ENCODE measurements at places on chromosomes 6 and 20.

- DNase-seq, result no peak
Measured at GRCh38 chr20:22106308-22106938, 401.0 kb downstream of the PAX1 start.

DNA sequence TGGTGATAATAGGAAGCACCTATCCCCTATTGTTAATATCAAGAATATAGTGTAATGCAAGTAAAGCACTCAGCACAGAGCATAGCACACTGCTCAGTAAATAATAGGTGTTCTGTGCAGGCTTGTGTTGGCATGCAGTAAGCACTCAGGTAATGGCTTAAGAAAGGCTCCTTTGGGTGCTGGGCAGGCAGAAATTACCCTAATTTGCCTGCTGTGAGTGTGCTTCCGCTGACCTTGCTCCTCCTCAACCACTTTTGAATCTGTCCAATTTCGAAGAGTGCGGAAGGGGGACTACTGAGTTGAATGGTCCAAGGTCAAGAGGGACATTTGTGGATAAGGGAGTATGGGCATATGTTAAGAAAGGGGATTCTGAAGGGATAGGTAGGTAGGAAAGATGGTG lies 15.4 kb downstream of the SRSF3 start:
- no peak for DNase-seq

- no peak for DNase-seq
Measured at GRCh38 chr20:50257860-50258259, 67.2 kb downstream of the CEBPB start.

DNA sequence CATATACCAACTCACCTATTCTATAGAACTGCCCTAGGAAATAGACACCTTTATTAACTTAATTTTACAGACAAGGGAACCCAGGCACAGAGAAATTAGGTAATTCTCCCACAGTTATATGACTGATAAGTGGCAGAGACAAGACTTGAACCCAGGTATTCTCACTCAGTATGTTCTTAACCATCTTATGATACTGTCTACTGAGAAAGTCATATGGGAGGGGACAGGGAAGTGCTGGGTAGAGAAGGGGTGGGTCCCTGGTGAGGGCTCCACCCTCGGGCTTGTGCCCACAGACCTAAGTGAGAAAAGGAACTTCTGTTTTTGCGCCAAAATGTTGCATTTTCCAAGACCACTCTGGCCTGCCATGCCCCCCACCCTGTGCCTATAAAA lies 123.5 kb downstream of the RNF144B start:
- no peak for DNase-seq

DNA sequence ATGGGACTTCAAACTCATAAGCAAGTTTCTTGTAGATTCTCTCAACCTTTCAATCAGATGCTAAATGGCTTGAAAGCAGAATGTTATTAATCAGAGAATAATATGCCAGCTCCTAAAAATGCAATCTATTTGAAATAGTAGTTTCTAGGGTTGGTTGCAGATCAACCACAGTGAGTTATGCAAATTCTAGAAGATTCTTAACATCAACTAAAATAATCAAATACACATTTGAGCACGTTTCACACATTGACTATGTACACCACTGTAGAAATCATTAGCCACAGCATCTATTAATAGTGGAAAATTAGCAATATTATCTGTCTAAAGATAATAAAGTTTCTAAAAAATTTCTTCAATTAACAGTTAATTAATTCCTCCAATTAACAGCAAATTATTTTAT lies 141.9 kb upstream of the GJE1 start:
- no peak for DNase-seq

- no peak for DNase-seq
Measured at GRCh38 chr6:124870611-124871459, 91.4 kb upstream of the RNF217 start.

GRCh38 chr20:33441142-33441955 lies 2.2 kb downstream of the SNTA1 start:
- no peak for DNase-seq

GRCh38 chr6:165685302-165685701 lies 22.3 kb upstream of the PDE10A start:
- no peak for DNase-seq

- DNase-seq, result no peak
Measured at GRCh38 chr20:42492290-42492689, 697.4 kb downstream of the PTPRT start.

DNA sequence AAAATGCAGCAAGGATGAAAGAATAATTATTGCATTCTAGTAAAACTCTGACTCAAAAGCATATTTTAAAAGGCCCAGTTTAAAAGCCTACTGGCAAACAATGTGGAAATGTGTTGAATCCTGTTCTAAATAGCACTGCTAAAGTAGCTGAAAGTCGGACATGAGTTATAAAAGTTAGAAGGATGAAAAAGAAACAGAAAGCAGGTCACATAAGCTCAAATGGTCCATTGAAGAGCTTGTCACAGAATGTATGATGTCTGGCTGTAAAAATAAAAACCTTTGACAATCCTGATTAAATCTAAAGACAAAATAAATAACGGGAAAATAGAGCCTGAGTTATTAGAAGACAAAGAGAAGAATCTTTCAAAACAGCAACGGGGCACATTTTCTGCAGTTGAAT lies 218.6 kb upstream of the UFL1 start:
- DNase-seq, result no peak

GRCh38 chr20:41081276-41081814 lies 52.7 kb downstream of the TOP1 start:
- DNase-seq, result no peak

GRCh38 chr6:18053555-18054445 lies 66.4 kb upstream of the KIF13A start:
- DNase-seq, result no peak

- no peak for DNase-seq
Measured at GRCh38 chr20:2756056-2756611, 44.3 kb downstream of the CPXM1 start.

- DNase-seq, result peak; percentile 47
Measured at GRCh38 chr20:62914436-62914835, 11.9 kb downstream of the DIDO1 start.

GRCh38 chr6:125198398-125198937 lies 44.9 kb downstream of the TPD52L1 start:
- DNase-seq, result no peak

DNA sequence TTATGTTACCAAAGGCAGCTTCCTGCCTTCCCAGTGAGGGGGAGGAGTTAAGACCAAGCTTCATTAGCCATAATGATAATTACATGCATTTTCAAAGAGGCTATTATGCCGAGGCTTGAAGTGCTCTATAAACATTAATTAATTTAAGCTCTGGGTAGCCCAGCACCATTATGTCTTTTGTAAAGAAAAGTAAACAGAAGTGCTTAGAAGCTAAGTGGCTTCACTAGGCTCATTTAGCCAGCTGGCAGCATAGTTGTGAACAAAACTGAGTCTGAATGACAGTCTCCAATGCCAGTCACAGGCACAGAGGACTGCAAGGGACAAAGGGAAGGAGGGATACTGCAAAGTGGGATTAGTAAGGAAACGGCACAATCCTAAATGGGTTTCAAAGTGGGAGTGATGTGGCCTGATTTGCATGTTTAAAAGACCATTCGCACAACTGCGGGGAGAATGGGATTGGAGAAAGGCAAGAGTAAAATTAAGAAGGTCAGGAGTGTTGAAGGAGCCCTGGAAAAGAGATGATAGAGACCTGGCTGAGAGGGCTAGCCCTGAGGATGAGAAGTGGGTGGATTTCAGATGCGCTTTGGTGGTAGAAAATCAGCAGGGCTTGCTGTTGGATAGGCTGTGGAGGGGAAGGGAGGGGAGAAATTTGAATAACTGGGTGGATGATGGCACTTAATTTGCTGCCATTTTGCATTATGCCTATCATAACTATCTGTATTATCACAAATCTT lies 20.1 kb upstream of the ISM1 start:
- DNase-seq, result no peak

Measured in posterior vena cava (tissue), 2 donors.